ENCODE measurements at places on chromosomes 4 and X. TPM values are rescaled to one million over a fixed set of nuclear protein-coding genes. Genes with fewer than 3 reads are reported as not detected.

DNA sequence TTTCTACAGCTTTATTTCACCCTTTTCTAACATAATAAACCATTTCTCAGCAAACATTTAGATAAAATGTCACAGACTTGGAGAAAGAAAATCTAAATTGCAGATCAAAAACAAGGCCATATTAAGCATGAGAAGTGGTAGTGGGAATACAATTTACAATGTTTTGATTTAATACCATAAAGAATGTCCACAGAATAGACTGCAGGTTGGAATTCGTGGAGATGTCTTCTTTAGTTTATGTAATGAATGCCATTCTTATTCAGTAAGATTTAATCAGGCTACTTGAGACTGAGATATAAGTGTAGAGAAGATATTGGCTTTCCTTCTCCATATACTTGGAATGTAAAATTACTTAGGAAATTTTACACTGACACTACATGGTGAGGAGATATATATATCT is 91.9 kb upstream of the ZFP42 start:
- no peak for DNase-seq

FAM9C gene
- total RNA-seq = not detected

GRCh38 chr4:75745161-75745560 is 20.8 kb downstream of the USO1 start:
- DNase-seq = no peak

GRCh38 chr4:17664755-17665154 is 50.3 kb downstream of the MED28 start:
- no peak for DNase-seq

CXCL11 gene
- total RNA-seq = not detected

REPS2 gene
- 19.1 TPM for total RNA-seq

SLC10A6 gene
- total RNA-seq = 0.20 TPM

GRCh38 chrX:13747836-13748235 is 13.3 kb downstream of the OFD1 start:
- DNase-seq = no peak

HTN3 gene
- not detected for total RNA-seq

DNA sequence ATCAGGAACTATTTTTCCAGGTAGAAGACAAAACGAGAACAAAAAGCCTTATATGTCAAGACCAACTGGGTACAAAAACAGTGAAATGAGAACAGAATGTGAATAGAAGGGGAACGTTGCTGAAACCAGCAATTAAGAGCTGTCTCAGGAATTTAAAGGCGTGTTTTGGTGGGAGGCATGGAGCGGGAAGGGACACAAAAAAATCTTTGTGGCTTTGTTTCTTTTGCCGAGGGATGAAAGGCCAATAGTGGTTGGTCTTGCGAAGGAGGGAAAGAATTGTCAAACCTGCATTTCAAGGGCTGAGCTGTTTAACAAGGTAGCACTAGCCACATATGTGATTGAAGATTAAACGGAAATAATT is 103.8 kb downstream of the USP46 start:
- DNase-seq = no peak

RRH gene
- total RNA-seq = not detected

GRCh38 chr4:40205259-40206198 is 8.7 kb downstream of the RHOH start:
- DNase-seq = no peak

GRCh38 chr4:89661173-89661899 is 175.6 kb downstream of the SNCA start:
- no peak for DNase-seq

HS6ST2 gene
- total RNA-seq = not detected

GRCh38 chrX:111181951-111182350 is 86.0 kb downstream of the PAK3 start:
- no peak for DNase-seq
